Epithelial cell of proximal tubule (primary cell): ENCODE measurements at places on chromosomes 7 and 10. TPM values are rescaled to one million over a fixed set of nuclear protein-coding genes. Genes with fewer than 3 reads are reported as not detected.
A peak's percentile ranks its signal among the peaks of the same experiment; 100 is the strongest.

The STAG3 gene
- 0.22 and 0.69 TPM in 2 replicates for total RNA-seq

The STEAP1 gene
- 3.4 and 8.0 TPM in 2 replicates for total RNA-seq

DNA sequence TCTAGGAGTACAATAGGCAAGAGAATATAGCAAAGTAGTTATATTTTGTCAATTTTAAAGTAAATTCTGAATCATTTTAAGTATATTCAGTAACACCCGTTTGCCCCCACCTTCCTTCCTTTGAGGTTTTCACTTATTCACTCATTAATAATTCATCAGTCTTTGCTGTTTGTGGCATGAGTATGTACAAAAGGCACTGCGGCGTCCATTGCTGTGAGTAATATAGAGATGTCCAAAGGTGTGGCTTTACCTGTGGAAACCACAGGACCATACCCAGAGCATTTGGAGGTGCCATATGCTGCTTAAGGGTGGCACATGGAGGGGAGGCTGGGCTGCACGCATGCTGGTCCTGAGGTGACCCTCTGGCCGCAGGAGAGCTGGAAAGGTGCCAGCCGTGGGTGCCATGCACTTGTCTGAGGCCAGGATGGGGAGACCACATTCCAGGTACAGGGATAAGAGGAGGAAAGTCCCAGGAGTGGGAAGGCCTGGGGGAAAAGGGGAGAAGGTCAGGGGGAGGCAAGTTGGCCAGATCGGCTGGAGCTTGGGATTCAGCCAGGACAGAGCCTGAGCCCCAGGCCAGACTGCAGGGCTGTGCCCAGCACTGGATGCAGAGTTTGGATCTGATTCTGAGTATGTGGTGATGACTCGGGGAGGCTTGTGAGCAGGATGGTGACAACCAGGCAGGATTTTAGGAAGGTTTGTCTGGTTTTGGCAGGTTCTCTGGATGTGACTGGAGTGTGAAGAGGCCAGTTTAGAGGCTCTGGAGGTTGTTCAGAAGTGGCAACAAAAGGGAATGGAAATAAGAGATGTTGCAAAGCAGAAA is 223.4 kb downstream of the MGMT start:
- peak; percentile 13 for DNase-seq

- peak; percentile 73 for DNase-seq
Observed at GRCh38 chr7:112056409-112056808, 149.8 kb downstream of the DOCK4 start.

DNA sequence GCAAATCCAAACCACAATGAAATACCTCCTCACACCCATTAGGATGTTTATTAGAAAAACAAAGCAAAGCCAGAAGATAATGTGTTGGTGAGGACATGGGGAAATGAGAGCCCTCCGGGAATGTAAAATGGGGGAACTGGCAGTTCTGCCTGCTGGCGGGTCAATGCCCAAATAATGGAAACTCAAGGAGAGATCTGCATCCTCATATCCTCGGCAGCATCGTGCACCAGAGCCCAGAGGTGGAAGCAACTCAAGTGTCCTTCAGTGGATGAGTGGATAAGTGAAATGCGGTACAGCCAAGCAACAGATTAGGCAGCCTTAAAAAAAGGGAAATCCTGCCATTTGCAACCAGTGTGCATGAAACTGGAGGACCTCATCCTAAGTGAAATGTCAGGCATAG is 325.2 kb downstream of the WDR37 start:
- no peak for DNase-seq

DNA sequence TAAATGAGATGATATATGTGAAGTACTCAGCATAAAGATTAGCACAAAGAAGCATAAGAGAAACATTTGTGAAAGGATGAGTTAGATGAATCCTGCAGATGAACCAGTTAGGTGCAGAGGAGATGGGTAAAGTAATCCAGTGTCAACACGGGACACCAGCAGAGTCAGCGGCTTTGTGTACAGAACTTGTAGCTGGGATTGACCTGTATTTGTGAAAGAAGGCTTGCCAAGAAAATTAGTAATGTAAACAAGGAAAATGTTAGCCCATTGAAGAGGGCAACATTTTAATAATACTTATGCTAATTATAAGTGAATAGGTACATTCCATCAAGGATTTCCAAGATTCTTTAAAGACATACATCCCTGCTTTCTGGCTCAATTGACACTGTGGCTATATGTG is 255.7 kb downstream of the PTEN start:
- no peak for DNase-seq

DNA sequence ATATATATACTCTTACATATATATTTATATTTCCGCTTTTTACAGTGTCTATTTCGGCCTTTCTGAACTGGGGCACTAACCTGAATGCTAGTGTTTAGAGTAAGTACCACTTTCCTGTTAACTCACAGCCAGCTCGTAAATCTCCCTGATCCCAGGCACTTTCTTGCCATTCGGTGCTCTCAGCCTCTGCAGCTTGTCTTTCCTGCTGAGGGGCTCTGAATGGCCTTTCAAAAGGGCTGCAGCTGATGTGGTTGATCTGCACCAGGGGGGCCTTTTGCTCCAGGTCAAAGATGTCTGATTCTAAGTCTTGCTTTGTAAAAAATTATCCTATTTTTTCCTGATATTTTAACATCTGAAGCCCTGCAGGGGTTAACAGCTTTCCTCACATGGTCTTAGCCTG is 25.5 kb upstream of the HPS1 start:
- no peak for DNase-seq

DNA sequence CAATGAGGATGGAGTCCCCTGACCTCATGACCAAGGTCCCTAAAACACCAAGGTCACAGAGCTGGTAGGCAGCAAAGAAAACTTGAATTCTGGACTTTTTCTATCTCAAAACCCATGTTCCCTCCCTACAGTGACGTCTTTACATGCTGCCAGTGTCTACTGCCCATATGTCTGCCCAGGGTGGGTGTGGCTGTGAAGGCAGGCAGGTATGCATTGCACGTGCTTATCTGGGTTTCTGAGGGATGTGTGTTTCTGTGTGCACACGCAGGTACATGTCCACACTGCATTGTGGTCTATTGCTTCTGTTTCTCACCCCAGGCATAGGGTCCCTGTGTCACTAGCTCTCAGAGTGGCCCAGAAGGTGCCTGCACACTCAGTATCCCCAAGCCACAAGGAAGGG is 13.5 kb downstream of the ATP6V1F start:
- no peak for DNase-seq

DNA sequence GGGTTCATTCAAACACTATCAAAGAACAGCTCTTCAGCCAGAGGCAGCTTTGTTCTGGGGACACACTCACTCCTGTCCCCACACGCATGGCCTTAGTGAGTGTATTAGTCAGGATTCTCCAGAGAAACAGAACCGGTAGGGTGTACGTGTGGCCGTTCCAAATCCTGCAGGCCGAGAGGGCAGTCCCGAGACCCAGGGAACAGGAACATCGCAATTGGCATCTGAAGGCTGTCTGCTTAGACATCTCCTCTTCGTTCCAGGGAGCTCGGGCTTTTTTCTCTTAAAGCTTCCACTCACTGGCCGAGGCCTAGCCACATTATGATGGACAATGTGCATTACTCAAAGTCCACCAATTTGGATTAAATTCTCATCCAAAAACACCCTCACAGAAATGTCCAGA is 523.3 kb downstream of the GLRX3 start:
- no peak for DNase-seq

GRCh38 chr10:47092376-47092775 is 181.1 kb downstream of the PTPN20 start:
- no peak for DNase-seq

DNA sequence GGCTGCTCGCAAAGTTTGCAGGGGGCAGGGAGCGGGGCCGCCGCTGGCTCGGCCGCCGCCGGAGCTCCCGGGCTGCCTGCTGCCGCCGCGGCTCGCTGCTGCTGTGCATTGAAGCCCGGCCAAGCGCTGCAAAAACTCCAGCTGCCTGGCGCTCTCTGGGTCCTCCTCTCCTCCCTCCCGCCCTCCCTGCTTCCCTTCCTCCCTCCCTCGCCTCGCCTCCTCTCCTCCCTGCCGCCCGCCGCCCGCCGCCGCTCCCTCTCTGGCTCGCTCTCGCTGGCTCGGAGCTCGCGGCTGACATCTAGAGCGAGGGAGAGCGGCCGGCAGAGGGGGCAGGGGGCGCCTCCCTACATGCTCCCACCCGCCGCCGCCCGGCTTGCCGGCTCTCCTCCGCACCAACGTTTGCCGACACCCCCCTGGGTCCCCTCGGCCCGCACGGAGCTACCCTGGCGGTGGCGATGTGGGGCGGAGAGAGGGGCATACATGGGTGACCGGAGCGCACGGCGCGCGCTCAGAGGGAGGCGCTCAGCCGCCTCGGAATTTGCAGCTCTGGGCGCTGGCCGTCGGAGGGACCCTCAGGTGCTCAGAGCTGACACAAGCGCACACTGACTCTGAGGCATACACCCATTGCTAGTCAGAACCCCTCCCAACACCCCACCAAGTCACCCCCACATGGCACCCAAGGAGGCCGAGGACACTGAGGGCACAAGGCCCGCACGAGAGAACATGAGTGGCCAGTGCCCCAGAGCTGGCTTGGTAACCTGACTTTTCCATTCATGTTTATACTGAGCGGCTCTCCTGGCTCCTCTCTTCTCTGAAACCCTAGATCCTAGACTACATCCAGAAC is 1.2 kb upstream of the PLXNA4 start:
- DNase-seq, result no peak
